ENCODE measurements at places on chromosomes 3 and 15.

DNA sequence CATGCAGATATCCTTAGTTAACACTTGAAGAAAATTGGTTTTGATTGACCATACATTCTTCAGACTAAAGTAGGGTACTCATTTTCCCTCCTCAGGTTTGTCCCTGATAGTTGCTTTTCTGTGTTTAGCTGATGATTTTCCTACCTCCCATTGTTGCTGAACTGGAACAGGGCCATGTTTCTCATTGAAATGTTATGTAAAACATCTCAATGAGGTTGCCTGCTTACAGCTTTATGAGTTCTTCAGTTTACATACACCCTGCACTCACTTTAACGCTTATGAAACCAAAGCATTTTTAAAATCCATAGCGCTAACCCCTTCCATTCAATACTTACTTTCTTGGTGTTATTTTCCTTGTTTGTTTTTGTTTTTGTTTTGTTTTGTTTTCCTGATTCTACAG is 61.9 kb downstream of the HMG20A start:
- DNase-seq: no peak

GRCh38 chr15:29638781-29639180 is 183.5 kb downstream of the TJP1 start:
- no peak for DNase-seq

- no peak for DNase-seq
Measured at GRCh38 chr3:126057501-126057819, 26.5 kb downstream of the SLC41A3 start.

DNA sequence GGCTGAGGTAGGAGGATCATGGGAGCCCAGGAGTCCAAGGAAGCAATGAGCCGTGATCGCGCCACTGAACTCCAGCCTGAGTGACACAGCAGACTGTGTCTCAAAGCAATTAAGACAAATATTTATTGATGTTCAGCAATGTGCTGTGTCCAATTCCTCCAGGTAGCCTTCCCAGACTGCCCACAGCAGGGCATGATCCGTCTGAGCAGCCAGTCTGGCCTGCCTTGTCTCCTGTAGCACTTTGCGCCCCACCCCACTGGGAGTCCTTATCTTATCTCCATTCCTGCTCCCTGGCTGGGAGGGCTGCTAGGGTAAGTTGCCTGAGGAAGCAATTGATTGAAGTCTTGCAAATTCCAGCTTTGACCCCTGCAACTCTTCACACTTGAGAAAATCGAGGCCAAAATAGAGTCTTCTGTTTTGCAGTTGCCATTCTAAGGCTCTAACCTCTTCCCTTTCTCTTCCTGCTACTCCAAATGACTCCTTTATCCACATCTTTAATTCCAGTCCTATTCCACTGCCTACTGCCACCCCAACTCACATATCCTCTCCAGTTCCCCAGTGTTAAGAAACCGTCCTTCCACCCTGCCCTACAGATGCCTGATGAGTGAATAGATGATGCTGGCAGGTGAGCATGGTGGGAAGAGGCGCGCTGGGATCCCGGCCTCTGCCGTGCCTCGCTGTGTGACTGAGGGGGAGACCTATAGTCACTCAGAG is 26.9 kb upstream of the LCTL start:
- no peak for DNase-seq

DNA sequence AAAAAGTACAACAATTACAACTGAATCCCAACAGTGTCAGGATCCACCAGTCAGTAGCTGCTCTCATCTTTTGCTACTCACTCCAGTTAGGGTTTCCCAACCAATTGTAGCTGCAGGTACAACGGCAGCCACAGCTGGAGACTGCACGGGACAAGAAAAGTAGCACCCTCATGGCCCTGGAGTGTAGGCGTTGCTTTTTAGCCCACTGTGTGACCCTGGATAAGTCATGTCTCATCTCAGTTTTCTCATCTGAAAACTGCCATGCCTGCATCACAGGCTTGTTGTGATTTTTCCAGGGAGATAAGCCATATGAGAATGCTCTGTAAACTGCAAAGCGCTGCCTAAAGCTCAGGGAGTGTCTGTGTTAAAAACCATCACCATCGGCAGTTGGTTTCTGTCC is 535.6 kb upstream of the IL12A start:
- DNase-seq: no peak

DNA sequence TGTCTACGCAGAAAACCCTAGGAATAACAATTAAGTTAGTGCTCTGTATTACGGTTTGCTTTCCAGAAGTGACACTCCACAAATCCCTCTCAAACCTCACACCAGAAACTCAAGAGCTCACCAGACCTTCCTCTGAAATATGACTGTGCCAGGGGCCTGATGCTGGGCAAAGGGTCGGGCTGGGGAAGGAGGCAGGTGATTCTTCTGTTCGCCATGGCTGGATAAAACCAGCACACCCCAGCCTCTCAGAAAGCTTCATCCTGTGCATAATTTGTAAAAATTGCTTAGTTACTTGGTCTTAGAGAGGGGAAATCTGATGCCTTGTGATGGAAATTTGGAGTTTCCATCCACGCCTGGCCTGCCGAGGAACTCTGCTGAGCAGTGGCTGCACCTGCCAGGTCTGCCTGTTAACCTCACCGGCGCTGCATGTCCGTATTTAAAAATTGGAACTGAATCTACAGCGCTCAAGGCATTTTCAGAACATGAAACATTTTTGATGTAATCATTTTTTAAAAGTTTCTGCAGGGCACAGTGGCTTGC is 22.7 kb upstream of the ATP1B3 start:
- no peak for DNase-seq

DNA sequence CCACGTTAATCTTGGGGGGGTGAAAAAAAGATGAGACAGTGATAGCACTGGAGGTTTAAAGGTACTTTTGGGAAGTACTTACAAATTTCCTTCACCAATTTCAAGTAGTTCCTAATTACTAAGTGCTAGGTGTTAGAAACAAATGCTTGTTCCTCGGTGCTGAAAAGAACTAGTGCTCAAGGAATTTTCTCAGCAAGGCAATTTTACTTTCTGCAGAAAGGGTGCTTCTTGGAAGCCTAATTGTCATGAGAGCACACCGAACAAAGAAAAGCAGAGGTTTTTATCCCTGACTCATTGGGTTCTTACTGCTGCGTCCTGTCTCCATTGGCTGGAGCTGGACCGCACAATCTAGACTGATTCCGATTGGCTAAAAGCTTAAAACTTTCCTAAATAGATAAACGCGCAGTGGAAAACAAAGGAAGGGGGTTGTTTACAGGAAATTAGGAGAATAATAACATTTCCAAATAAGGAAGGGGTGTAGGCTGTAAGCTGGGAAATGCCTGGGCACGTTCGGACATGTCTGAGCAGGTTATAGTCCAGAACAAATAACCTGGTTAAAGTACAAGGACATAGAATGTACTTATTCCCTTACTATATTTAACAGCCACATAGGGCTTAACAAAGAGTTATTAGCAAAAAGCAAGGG is 49.6 kb downstream of the CHD2 start:
- DNase-seq: no peak

- DNase-seq: no peak
Measured at GRCh38 chr15:94856267-94856854, 625.0 kb downstream of the MCTP2 start.

- no peak for DNase-seq
Measured at GRCh38 chr3:69901802-69902201, 97.7 kb upstream of the SAMMSON start.

DNA sequence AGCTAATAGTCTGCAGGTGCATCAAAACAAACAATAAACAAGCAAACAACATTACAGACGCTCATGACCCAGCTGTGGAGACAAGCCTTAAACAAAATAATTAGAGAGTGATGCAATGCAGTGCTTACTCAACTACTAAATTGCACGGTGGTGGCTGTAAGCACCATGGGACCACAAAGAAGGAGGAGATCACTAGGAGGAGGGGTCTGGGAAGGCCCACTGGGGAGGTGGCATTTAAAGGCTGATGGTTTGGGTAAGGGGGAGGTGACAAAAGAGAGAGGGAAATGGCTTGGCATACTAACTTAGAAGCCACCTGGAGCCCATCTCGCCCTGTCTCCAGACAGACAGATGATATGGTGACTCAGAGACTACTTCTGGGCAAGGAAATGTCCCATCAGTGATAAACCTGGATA is 516.7 kb downstream of the FOXP1 start:
- DNase-seq: no peak

All from midbrain (tissue), 1 donor.